Karpas-422 (cell line): ENCODE measurements at places on chromosomes 12 and 14. TPM values are rescaled to one million over a fixed set of nuclear protein-coding genes. Genes with fewer than 3 reads are reported as not detected.

Gene KIF26A
- total RNA-seq: not detected in 2 replicates

Gene MIP
- total RNA-seq: not detected in 2 replicates

Gene CD27
- total RNA-seq: 155 and 203 TPM in 2 replicates

Gene TSHR
- total RNA-seq: not detected in 2 replicates

Gene ALKBH1
- total RNA-seq: 13.5 and 17.1 TPM in 2 replicates

Gene CD4
- not detected in 2 replicates for total RNA-seq

Gene RCOR1
- total RNA-seq: 23.3 and 46.9 TPM in 2 replicates

Gene BATF
- total RNA-seq: not detected in 2 replicates

GRCh38 chr12:46210873-46211439 is 57.9 kb downstream of the SLC38A1 start:
- H3K27me3 ChIP-seq: no peaks in the 10 kb centered on the region
- peaks cover 37% of the 10 kb centered on the region; the same call in 1 of the 2 replicates for H3K36me3 ChIP-seq
- peak overlapping the region; percentile 80 for H3K27ac ChIP-seq
- DNase-seq: no peak
- H3K4me3 ChIP-seq: no peak overlapping the region
- peaks cover 86% of the 10 kb centered on the region for H3K4me1 ChIP-seq

DNA sequence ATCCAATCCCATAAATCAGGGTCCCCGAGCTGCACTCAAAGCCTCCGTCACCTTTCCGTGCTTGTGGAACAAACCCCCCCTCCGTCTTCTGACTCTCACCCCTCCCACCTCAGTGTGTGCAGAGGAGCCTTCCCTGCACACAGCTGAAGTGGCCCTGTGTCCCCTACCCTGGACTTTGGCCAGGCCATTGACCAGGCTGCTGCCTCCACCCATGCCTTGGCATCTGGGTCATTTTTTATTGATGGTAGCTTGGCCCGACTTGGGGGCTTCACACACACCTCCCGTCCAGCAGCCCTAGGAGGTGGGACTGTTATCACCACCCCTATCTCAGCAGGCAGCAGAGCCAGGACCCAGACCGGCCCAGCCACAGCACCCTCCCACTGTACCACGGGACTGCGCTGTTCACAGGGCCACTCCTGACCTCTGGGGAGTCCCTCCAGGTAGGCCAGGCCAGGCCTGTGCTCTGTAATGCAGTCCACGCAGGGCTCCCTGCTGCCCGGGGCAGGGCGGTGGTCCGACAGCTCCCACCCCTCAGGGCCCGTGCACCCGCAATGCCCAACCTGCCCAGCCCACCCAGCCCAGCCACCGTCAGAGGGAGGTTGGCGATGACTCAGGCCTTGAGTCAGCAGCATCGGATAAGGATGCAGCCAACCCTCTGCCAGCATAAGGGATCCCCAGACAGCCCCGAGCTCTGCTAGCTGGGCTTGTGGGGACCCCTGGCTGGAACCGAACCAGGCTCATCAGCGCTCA is 9.2 kb upstream of the INF2 start:
- H3K27ac ChIP-seq: no peak overlapping the region
- no peaks in the 10 kb centered on the region for H3K36me3 ChIP-seq
- H3K27me3 ChIP-seq: no peaks in the 10 kb centered on the region; the same call in 1 of the 2 replicates
- peaks cover 36% of the 10 kb centered on the region for H3K4me1 ChIP-seq
- no peak overlapping the region for H3K4me3 ChIP-seq
- DNase-seq: no peak

- H3K4me3 ChIP-seq: peak overlapping the region; percentile 42
- H3K36me3 ChIP-seq: no peaks in the 10 kb centered on the region
- H3K4me1 ChIP-seq: peaks cover 48% of the 10 kb centered on the region
Observed at GRCh38 chr14:68279777-68280233, 460.2 kb downstream of the RAD51B start.

- peaks cover 14% of the 10 kb centered on the region for H3K4me1 ChIP-seq
- no peak overlapping the region for H3K27ac ChIP-seq
- peak; percentile 89 for DNase-seq
- no peaks in the 10 kb centered on the region for H3K27me3 ChIP-seq
- no peaks in the 10 kb centered on the region for H3K36me3 ChIP-seq
Observed at GRCh38 chr12:31682136-31682962, 22.9 kb downstream of the ETFBKMT start.

DNA sequence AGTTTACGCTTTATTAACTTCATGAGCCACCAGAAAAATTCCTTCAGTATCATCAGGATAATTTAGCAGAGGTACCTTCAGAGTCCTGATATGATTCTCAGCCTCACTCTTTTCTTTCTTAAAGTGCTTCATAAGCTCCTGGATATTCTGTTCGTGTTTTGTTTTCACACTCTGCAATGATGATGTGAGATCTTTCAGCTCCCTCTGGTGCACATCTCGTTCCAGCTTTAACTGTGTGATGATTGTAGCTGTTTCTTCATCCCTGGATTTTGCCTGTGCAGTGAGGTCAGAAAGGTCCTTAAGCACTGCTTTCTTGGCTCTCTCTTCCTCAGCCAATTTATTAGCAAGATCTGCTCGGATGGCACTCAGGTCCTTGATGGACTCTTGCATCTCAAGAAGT is 156.7 kb downstream of the CEP128 start:
- peaks cover 10% of the 10 kb centered on the region; the same call in 1 of the 2 replicates for H3K36me3 ChIP-seq
- no peak for DNase-seq
- no peak overlapping the region for H3K27ac ChIP-seq
- H3K4me3 ChIP-seq: no peak overlapping the region
- H3K4me1 ChIP-seq: no peaks in the 10 kb centered on the region

- H3K4me3 ChIP-seq: no peak overlapping the region
- H3K36me3 ChIP-seq: no peaks in the 10 kb centered on the region
- DNase-seq: no peak
- H3K27ac ChIP-seq: no peak overlapping the region
Observed at GRCh38 chr14:92615451-92615850, 101.9 kb downstream of the RIN3 start.

DNA sequence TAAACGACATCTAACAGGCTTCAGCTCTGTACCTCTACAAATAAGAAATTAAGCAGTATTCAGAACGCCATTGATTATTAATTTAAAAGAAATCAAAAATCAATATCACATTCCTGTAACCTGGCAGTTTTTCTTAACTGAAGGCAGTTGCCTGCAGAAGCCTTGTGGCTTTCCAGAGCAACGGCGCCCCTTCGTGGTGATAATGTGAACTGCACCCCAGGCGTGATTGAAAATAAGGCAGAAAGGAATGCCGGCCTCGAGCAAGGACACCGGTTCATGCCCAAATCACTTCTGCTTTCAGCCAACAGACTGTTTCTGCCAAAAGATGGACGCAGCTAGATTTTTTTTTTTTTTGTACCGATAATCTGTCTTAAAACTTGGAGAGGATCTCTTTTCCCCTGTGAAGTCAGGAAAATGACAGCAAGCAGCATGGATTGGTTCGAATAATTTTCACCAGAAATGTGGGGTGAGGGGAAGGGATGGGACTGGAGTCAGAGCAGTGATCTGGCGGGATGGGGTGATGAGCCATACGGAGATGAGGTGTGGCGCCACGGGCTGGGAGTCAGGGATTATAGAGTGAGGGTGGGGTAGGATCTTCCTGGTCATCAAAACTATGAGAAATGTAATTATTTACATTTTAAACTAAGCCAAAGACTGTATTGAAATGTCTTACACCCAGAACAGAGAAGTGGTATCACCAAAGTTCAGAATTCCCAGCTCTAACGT is 473.0 kb downstream of the DPF3 start:
- H3K4me3 ChIP-seq: no peak overlapping the region
- no peak overlapping the region for H3K27ac ChIP-seq
- H3K4me1 ChIP-seq: no peaks in the 10 kb centered on the region
- DNase-seq: peak; percentile 95

GRCh38 chr14:52000019-52000582 is 10.8 kb downstream of the RTRAF start:
- no peak for DNase-seq
- peaks cover 98% of the 10 kb centered on the region for H3K36me3 ChIP-seq
- no peak overlapping the region for H3K27ac ChIP-seq

DNA sequence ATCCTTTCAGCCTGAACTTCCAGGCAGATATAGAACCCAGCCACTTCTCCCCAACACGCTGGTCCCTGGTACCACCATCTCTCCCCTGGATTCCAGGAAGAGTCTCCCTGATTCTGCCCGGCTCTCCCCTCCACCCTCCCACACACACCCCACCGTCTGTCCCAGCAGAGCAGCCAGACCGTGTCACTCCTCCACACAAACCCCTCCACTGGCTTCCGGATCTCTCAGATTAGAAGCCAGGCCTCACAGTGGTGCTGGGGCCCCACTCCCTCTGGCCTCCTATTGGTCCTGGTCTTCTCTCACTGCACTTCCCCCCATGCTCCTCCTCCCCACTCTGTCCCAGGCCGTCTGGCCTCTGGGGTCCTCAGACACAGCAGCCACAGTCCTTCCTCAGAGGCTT is 52.4 kb upstream of the CDKN3 start:
- H3K27ac ChIP-seq: no peak overlapping the region
- H3K36me3 ChIP-seq: no peaks in the 10 kb centered on the region
- no peak overlapping the region for H3K4me3 ChIP-seq
- peaks cover 12% of the 10 kb centered on the region for H3K4me1 ChIP-seq
- DNase-seq: peak; percentile 75

- H3K36me3 ChIP-seq: no peaks in the 10 kb centered on the region
- H3K4me1 ChIP-seq: no peaks in the 10 kb centered on the region
- no peak overlapping the region for H3K27ac ChIP-seq
- H3K27me3 ChIP-seq: no peaks in the 10 kb centered on the region
- H3K4me3 ChIP-seq: no peak overlapping the region
Observed at GRCh38 chr14:52059649-52060048, 9.2 kb downstream of the NID2 start.

DNA sequence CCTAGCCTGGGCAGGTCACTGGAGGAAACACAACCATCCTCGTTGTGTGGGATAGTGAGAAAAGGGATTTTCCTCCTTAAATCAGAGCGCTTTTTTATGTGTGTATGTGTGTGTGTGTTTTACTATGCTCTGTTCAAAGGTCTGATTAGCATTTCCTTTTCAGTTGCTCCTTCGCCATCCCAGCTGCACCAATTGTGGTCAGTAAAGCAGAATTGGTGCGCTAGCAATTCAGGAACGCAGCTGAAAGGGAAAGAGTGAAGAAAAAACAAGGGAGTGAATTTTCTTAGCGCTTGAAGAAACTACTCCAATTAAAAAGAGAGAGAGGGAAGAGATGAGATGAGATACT is 173.3 kb upstream of the PARP11 start:
- no peak overlapping the region for H3K27ac ChIP-seq
- DNase-seq: no peak
- H3K36me3 ChIP-seq: no peaks in the 10 kb centered on the region
- no peak overlapping the region for H3K4me3 ChIP-seq

DNA sequence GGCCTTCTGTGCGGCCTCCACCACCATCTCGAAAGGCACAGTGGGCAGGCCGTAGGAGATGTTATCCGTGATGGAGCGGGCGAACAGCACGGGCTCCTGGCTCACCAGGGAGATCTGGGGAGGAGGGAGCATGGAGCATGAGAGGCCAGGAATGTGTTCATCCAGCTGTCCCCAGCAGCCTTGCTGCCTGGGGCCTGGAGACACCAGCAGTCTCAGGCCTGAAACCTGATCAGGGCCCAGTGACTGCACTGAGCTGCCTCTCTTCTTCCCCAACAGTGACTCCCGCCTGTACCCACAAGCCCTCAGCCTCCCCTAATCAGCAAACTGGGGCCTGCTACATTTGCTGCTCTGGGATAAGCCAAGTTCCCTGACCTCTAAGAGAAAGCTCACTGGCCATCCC is 30.9 kb downstream of the ABCB9 start:
- H3K4me3 ChIP-seq: no peak overlapping the region
- no peak for DNase-seq
- no peaks in the 10 kb centered on the region for H3K36me3 ChIP-seq

DNA sequence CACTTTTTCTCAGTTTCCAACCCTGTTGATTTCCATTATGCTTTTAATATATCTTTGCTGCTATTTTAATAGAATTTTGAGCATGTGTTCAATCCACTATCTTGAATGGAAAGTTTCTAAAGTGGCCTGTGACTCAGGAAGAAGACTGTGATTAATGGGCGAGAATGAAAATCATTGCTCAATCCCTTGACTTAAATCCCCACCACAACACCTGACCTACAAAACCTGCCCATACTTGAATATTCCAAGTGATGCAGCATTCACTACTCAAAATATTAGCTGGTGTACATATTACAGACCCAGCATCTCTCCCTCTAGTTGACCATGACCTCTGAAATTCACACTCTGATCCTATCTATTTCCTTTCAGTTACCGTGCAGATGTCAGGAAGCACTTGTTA is 1.3 kb upstream of the OAS3 start:
- no peaks in the 10 kb centered on the region for H3K36me3 ChIP-seq
- H3K4me1 ChIP-seq: peaks cover 26% of the 10 kb centered on the region
- DNase-seq: no peak
- no peak overlapping the region for H3K4me3 ChIP-seq
- H3K27me3 ChIP-seq: no peaks in the 10 kb centered on the region
- no peak overlapping the region for H3K27ac ChIP-seq

DNA sequence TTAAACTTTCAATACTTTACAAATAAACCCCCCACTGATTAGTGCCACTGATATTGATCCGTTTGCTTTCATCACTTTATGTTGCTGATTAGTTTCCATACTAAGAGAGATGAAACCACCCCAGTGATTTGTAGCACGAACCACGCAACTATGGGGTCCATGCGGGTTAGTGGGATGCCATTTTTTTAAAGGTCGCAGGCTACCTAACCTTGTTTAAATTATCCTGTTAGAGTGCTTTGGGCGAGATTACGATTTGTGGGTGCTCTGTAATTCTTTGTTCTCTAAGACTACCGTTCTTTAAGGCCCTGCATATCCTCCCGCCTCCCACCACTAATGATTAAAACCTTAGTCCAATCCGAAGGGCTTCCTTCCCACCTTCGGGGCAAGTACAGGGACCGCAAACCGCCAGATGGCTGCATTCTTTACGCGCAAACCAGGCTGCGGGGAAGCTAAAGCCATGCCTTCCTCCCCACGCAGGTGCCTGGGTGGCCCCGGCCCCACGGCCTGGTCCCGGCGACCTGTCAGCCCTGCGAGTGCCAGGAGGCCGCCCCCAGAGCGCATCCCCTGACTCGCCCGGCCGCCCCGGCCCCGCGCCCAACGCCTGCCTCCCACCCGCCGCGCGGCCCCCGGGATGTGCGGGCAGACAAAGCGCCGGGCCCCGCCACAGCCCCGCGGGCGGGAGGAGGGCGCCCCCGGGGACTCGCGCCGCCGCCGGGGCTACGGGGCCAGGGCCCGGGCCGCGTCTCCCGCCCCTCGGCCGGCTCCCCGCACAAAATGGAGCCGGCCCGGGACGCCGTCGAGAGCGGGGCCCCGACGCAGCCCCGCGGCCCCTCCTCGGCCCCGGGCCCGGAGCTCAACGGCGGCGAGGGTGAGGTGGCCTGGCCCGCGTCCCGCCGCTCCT is 759 bp downstream of the NFYB start:
- peaks cover 8% of the 10 kb centered on the region; the same call in 1 of the 2 replicates for H3K36me3 ChIP-seq
- H3K4me3 ChIP-seq: peak overlapping the region; percentile 92
- H3K4me1 ChIP-seq: peaks cover 41% of the 10 kb centered on the region
- DNase-seq: peak; percentile 78

GRCh38 chr12:14961466-14962152 is at the start of gene ARHGDIB:
ARHGDIB (minus strand) TSS chr12:14961601; CDS start chr12:14950712, 10,889 bp downstream.
- peaks cover 10% of the 10 kb centered on the region for H3K36me3 ChIP-seq
- peak within 1 kb of the TSS; percentile 87 for H3K4me3 ChIP-seq
- peaks cover 63% of the 10 kb centered on the region for H3K4me1 ChIP-seq

GRCh38 chr12:6978611-6979011 is 7.9 kb downstream of the EMG1 start:
- H3K36me3 ChIP-seq: peaks cover 68% of the 10 kb centered on the region
- H3K4me1 ChIP-seq: peaks cover 20% of the 10 kb centered on the region
- no peak overlapping the region for H3K4me3 ChIP-seq
- no peak for DNase-seq
- H3K27me3 ChIP-seq: no peaks in the 10 kb centered on the region
